Stimulated activated effector memory CD8-positive, alpha-beta T cell treated with anti-CD3 and anti-CD28 coated beads, Interleukin-12 subunit alpha, Interleukin-12 subunit beta, amount 100 ng/mL, for 72 hours (primary cell): ENCODE measurements at places on chromosomes 6 and 20.
A peak's percentile ranks its signal among the peaks of the same experiment; 100 is the strongest.

GRCh38 chr6:156917213-156917612 is 140.0 kb downstream of the ARID1B start:
- no peak for DNase-seq

GRCh38 chr6:118509009-118509617 is 39.0 kb upstream of the PLN start:
- DNase-seq = no peak

GRCh38 chr6:111794300-111794699 is 79.0 kb downstream of the FYN start:
- no peak for DNase-seq

GRCh38 chr6:54802775-54803634 is 43.6 kb upstream of the FAM83B start:
- no peak for DNase-seq

GRCh38 chr6:16822975-16823717 is 61.9 kb upstream of the ATXN1 start:
- no peak for DNase-seq

DNA sequence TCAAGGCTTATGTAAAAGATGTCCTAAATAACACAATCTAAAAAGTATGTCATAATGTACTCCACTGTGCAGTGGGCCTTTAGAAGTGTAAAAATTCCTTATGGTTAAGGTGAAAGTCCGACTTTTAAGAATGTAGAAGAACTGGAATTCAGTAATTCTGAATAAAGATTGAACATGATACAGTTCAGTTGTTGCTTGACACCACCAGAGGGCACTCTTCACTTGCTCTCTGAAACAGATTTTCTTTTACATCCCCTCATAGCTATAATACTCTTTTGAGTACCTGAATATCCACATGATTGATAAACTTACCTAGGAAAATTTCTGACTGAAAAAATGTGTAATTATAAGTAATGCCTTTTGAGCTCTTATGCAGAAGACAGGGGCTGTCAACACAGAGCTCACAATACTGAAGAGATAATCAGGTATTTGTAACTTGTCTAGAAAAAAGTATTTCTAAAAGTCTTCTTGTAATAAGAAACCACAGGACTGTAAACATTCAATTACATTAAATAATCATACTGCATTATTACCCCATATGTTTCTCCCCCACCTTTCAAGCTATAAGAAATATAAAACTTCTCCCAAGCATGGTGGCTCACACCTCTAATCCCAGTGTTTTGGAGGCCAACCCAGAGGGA is 92.1 kb downstream of the POPDC3 start:
- DNase-seq = no peak

GRCh38 chr6:89986650-89987074 is 92.4 kb downstream of the GJA10 start:
- DNase-seq = no peak

DNA sequence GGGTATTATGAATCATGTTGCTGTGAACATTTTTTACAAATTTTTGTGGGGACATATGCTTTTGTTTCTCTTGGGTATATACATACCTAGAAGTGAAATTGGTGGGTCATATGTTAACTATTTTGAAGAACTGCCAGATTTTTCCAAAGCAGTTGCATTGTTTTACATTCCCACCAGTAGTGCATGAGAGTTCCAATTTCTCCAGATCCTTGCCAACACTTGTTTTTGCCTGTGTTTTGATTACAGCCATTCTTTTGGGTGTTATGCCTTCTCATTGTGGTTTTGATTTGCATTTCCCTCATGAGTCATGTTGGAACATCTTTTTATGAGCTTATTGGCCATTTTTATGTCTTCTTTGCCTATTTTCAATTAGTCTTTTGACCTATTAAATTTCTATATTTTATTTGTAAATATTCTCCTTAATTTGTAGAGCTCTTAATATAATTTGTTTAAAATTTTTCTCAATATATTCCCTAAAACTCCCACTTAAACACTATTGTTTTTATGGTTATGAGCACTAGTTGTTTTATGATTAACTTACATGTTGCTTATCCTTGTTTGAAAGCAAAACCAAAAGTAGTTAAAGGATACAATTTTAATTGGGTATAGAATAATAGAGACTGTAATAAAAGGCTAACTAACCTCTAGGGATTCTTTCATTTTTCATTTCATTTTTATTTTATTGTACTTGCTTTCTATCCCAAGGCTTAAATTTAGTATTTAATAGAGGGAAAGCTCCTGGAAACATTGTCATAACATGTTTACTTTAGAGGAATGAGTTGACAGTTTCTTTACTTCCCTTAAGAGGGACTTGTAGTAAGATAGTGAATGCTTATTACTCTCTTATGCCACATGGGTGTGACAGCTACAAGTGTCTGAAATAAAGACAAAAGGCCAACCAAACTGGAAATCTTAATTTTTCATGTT is 5.5 kb downstream of the UBR2 start:
- no peak for DNase-seq

DNA sequence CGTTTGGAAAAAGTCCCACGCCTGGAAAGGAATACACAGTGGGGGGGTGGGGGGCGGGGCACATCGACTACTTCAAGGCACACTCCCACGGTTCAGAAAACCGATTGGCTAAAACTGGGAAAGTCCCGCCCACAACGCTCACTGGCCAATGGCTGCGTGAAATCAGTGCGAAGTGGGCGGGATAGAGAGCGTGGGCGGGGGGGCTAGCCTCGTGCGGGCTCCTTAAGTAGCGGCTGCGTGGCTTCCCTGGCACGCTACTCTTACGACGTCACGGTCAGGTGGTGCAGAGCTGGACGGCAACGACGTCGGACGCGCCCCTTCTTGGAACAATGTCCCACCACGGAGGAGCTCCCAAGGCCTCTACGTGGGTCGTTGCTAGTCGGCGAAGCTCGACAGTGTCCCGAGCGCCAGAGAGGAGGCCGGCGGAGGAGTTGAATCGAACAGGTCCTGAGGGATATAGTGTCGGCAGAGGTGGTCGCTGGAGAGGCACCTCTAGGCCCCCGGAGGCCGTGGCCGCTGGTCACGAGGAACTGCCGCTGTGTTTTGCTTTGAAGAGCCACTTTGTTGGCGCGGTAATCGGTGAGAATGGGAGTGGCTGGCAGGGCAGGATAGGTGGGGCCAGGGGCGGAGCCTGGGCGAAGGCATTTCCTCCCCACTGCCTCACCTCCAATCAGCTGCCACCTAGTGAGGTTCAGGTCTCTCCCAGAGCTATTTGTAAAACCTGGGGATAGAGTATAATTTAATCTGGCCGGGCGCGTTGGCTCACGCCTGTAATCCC is at the start of gene DDX43:
TSS of gene DDX43 (plus strand) at position 252 of the 778 bp plus-strand sequence. CDS start at position 330, 78 bp downstream.
- peak; percentile 5 for DNase-seq

DNA sequence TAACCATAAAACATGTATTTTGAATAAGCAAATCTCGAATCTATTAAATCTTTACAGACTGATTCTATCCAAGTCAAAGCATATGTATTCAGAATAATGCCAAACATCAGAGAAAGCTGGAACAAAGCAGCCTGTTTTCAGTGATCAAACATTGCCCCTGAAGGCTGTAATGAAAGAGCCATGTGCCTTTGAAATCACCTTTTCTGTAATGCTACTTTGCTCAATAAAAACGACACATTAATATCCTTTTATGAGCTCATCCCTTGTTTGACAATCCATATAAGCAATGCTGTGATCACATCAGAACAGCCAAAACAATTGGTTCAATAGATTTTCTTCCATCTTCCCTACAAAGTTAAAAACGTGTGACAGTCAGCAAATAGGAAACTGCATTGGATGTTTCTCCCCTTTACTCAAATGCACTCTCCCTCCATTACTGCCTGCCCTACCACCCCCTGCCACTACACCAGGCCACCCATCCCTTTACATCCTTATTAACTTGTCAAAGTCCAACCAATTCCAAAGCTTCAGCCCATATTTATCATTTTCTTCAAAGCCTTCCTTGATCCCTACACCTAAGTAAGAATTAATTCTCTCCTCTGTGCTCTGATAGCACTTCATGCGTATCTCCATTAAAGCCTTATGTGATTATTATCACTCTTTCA is 42.0 kb downstream of the THEMIS start:
- no peak for DNase-seq

- DNase-seq = no peak
Observed at GRCh38 chr6:146550911-146551310, 7.3 kb downstream of the RAB32 start.

DNA sequence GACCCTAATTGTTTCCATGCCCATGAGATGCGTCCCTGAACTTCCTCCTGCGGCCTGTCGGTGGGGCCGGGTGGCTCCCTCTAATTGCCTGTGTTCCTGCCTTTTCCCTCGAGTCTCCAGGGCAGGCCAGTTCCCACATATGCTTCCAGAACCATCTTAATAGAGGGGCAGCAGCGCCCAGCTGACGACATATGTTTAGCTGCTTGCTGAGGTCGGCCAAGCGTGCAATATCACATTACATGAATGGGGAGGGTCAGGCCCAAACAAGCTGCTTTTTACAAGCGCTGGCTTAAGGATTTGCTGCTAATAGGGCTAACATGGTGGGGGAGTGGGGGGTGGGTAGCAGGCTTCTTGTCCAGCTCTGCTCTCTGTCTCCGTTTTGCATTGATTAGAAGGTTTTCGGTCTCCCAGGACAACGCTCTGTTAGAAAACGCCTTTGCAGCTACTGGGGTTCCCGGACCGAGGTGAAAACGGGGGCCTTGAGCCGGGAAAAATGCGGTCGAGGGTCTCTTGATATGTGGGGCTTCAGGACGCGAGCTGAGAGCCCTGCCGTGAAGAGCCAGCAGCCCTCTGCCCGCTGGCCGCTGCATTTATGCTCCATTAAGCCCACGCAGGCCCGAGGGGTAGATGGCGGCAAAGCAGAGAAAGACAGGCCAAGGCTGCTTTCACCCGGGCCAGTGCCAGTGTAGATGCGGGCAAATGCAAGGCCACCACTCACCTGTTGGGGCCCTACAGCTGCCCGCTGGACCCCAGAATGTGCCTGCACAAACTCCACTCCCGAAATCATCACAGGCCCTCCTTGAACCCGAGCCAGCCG is 308.5 kb downstream of the BMP7 start:
- no peak for DNase-seq

DNA sequence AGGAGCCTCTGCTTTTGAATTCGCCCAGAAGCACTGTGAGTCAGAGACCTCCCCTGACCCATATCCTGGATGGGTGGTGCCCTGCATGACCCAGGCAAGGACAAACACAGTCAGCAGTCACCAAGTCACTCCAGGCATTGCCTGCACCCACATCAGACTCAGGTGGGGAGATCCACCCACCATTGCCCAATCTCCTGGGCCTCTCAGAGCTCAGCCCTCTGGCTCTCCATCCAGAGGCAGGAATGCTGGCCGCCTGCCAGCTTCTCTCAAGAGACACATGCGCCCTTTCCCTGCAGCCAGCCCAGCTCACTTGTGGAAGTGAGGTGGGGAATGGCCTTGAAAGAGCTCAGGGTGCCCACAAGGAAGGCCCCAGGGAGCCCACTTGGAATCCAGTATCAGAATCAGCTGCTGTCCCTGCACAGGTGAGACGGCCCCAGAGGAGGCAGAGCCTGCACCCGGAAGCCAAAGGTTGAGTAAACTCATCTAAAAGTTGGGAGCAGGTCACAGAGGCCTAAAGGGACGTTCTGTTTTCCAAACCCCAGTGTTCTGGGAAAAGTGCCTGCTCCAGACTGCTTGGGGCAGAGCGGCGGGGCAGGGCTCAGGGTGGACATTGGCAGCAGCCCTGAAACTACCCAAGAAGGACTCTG is 129.8 kb downstream of the PREX1 start:
- no peak for DNase-seq

GRCh38 chr6:34049395-34050342 is 96.2 kb downstream of the GRM4 start:
- no peak for DNase-seq

DNA sequence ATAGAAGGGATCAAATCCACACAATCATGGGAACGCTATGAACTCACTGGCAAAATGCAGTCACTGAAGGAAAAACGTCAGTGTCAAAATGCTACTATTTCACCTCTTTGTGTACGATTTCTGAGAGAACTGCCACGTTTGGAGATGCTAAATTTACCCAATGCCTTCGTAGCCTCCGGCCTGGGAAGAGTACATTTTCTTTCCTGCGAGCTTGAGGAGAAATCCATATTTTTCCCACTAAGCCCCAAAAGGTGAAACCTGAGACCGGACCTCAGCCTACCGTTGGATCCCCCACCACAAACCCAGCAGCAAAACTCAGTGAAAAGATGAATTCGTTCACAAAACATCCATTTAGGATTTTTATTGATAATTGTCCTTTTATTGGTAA is 131.7 kb downstream of the GPX5 start:
- no peak for DNase-seq

- no peak for DNase-seq
Observed at GRCh38 chr6:47669684-47670513, 28.5 kb upstream of the ADGRF4 start.

GRCh38 chr20:33423141-33423834 is 20.3 kb downstream of the SNTA1 start:
- DNase-seq = no peak

GRCh38 chr6:14038467-14039437 is 78.8 kb upstream of the CD83 start:
- no peak for DNase-seq

GRCh38 chr20:25071734-25072133 is 10.2 kb downstream of the VSX1 start:
- no peak for DNase-seq

DNA sequence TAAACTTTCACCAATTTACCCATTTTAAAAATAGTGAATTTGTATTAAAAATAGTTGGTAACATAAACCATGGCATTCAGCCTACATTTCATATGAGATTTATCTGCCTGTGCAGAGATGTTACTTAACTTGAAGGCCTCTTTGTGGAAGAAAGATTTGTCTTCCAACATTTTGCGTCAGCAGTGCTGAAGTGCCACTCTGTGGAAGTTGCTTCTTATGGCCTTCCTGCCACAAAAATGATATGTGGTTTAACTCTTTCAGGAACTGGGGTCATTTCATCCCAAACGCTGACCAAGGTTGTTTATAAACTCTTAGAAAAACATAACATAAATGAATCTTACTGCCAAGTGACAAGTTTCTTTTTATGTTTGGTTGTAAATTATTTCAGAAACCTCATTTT is 246.8 kb downstream of the ARID1B start:
- DNase-seq = no peak

DNA sequence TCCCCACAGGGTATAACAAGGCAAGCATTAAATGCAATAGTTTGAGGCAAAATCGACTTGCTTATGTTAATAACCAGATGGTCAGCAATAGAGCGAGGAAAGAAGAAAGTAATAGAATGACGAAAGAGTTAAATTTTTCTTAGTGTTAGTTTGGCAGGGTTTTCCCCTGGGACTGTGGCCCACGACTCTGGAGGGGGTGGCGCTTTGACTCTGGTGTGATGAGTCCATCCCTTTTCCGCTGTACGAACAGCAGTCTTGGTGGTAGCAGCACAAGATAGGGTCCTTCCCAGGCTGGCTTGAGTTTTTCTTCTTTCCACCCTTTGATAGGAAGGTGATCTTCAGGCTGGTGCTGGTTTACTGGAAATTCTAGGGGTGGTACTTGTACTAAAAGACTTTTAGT is 69.2 kb upstream of the GMDS start:
- DNase-seq = no peak

DNA sequence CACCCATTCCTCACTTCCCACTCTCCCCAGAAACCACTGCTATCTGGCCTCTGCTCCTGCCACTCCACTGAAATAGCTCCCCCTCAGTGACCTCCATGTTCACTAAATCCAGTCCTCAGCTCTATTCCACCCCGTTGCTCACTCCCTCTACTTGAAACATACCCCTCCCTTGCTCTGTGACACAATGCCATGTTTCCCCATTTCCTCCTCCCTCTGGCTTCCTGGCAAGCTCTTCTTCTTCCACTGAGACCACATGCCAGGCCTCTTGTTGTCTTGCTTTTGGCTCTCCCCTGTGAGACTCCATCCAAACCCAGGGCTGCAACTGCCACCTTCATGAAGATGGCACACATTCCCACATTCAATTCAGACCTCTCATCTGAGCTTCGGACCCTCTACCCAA is 13.9 kb downstream of the TMEM151B start:
- no peak for DNase-seq
